ENCODE measurements at places on chromosomes 12 and 14.

DNA sequence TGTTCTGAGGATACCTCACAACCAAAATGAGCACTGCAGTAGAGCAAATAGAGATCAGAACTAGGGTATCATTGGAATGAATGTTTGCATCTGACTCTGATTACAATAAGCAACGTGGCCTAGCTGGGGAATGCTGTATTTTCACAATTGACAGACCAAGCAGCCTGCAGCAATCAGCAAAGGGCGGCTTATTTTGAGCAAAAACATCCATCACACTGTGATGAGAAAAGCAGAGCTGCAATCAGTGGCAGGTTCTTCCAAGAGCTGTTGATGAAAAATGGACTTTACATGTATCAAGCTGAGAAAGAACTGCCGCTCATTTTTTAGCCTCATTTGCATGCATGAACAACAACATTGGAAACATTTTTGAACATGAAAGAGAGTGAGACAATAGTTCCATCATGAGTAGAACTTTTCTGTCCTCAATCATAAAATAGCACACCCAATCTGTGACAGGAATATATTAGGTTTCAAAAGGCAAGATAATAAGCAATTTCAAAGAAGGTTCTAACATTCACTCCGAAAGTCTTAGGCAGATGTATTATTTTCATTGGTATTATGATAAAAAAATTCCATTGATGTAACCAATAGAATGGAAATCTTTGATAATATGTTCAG is 249.7 kb upstream of the FBXO33 start:
- no peak for DNase-seq

- DNase-seq, result no peak
Measured at GRCh38 chr14:56751471-56751870, 58.8 kb downstream of the OTX2 start.

- no peak for DNase-seq
Measured at GRCh38 chr12:33988197-33988805, 34.0 kb upstream of the ALG10 start.

- DNase-seq, result no peak
Measured at GRCh38 chr14:65491274-65491673, 78.7 kb downstream of the FUT8 start.

DNA sequence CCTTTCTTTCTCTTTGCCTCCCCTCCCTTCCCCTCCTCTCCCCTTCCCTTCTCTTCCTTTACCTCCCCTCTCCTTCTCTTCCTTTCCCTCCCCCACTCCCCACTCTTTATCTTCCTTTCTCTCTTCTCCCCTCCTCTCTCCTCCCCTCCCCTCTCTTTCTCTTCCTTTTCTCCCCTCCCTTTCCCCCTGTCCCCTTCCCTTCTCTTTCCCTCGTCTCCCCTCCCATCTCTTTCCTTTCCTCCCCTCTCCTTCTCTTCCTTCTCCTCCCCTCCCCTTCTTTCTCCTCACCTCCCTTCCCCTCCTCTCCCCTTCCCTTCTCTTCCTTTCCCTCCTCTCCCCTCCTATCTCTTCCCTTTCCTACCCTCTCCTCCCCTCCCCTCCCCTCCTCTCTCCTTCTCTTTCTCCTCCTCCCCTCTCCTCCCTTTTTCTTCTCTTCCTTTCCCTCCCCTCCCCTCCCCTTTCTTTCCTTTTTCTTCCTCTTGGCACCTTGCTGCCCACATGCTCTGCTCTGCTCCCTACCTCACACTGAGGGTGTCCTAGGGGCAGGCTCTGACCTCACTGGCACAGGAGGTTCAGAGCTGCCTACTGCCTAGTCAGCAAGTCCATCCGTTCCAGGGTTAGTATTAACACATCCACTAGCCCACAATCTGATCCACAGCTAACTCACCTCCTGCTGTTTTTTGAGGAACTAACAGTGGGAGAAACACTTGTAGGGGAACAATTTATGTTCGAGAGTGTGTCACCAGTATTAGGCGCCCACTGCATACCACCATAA is 101.0 kb downstream of the NUAK1 start:
- no peak for DNase-seq

GRCh38 chr12:122870163-122870842 is 25.6 kb downstream of the VPS37B start:
- no peak for DNase-seq

GRCh38 chr12:70982286-70982685 is 61.7 kb upstream of the PTPRR start:
- DNase-seq, result no peak

DNA sequence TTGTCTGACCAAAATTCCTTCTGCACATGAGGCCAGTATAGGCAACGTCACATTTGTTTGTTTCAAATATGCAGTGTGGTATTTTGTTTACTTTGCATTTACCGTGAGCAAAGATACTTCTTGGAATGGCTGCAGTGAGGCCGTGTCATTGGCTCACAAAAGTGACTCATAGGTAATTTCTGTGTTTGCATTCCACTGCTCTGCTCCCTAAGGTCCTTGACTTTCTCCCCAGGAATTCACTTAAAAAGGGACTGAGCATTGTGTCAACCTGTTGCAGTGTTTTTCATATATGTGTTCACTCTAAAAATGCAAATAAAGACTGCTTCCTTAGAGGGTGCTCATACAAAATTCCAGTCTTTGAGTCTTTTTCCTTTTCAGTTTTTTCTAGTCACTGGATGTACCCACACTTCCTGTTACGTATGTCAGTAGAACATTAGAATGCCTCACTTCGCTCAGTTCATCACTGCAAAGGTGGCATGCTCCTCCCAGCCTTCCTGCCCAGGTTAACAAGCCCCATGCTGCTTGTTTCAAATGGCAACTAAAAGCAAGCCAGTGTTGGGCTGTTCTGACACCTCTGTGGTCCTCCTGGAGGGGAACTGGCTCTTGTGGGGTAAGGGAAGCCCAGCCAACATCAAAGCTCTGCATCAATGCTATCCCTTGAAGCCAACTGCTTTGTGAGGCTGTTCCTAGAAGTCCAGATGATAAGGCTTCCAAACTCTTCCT is 9.1 kb downstream of the C12orf76 start:
- no peak for DNase-seq

GRCh38 chr12:124716208-124717130 is 147.2 kb downstream of the SCARB1 start:
- no peak for DNase-seq
